ENCODE measurements at places on chromosomes 16 and 17.
A peak's percentile ranks its signal among the peaks of the same experiment; 100 is the strongest.

DNA sequence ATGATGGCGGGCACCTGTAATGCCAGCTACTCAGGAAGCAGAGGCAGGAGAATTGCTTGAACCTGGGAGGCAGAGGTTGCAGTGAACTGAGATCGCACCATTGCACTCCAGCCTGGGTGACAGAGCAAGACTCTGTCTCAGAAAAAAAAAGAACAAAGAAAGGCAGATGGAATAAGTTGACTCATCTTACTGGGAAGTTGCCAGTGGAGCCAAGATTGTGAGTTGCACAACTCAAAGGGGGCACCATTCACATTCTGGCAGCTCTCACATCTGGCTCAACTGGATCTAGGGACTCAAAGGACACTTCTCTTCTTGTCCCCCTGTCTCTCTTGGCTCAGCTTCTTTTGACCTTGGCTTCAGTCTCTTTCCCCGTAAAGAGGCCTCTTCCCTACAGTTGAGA is 53.7 kb upstream of the ETV4 start:
- DNase-seq = no peak

DNA sequence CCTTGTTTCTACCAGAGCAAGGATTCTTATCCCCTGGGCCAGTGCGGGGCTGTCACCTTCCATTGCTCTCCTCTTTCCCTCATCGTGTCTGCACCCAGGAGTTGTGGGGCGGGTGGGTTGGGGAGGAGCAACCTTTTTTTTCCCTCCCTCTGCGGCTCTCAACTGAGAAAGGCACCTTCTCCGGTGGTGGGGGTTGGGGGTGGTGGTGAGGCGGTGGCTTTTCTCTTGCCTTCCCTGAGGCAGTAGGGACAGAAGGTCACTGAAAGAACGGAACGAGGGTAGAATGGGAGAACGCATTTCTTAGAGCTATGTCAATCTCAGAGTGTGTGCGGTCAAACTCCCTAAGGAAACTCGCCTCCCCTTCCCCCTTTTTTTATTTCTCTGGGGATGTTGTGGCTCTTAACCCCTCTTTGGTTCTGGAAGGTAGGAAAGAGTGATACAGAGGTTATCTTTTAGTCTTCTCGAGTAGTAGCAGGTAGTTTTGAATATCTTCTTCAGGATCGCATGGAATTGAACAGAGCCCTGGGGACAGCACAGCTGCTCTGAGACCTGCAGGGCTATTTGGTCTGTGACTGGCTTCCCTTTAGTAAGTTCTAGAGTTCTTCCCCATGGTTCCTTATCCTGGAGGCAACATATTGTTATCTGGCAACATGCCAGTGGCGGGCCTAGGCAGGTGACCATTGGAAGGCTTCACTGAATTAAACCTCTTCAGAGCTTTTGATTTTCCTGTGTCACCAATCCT is 994 bp downstream of the CLTC start:
- DNase-seq = no peak

GRCh38 chr17:49565948-49566491 is 9.7 kb upstream of the NXPH3 start:
- DNase-seq = peak; percentile 18

DNA sequence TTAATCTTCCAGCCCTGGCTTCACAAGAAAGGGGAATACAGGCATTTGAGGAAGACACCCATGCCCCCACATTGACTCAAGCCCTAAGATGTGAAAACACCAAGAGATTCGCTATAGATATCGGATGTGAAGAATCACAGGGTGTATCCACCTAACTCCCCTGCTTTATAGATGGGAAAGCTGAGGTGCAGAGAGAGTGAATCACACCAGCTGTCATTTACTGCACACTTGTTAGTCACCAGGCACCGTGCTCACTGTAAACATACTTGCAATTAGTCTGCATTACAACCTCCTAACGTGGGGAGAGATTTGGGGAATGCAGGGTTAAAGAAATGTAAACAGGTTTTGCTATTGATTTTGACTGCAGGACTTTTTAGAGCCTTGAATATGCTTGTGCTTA is 325.5 kb downstream of the C16orf95 start:
- no peak for DNase-seq

DNA sequence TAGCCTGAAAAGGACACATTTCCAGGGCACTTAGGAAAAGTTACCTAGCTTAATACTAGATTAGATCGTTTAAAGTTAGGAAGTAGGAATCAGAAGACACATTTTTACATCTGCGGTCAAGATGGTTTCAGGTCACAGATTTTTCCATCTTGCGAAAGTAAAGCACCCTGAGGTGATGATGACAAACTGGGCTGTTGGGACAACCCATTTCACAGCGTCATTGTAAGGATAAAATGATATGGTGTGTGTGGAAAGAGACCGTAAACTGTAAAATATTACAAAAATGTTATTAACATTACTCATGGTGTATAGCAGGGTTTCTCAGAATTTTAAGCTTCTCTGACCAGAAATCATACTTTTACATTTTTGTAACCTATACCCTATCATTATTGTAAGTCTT is 10.1 kb upstream of the MAP2K6 start:
- no peak for DNase-seq

GRCh38 chr16:24670623-24671454 is 58.6 kb upstream of the TNRC6A start:
- DNase-seq = no peak

DNA sequence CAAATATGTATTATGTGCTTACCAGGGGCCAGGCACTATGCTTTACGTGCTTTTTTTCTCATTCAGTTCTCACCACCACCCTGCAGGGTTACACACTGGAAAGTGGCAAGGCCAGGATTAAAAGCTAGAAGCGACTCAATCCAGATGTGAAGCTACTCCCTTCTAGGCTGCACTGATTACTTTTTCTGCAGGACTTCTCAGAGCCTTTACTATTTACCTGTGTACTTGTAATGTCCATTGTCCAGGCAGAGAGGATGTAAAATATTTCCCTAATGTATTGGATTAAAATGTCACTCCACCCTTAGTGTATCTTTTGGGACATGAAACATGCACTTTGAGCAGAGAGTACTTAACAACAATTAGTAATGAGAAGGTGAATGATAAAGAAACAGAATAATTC is 287.5 kb upstream of the EEF2KMT start:
- no peak for DNase-seq

- no peak for DNase-seq
These were observed 15.9 kb downstream of the ANKRD40 start for GRCh38 chr17:50691550-50692447.

DNA sequence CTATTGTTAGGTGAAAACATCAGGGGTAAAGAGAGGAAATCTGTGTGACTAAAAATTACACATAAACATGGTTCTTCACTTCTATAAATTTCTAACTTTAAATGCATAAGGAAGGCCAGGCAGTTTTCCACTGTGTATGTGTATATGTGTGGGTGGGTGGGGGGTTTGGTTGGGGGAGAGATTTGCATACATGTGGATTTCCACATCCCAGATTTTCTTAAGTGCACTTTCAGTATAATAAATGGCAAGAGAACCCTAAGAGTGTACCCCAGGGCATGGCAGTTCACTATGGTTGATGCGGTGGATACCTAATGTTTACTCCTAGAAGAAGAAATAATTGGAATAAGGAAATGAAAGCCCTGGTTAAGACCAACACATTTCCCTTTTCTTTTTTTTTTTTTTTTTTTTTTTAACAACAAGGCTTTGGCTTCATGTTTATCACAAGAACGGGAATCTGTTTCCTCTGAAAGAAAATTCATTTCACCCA is 451.8 kb upstream of the CCL2 start:
- no peak for DNase-seq

- DNase-seq = no peak
These were observed 8.9 kb downstream of the NMT1 start for GRCh38 chr17:45070001-45070400.

GRCh38 chr17:18889658-18890057 is 31.7 kb downstream of the PRPSAP2 start:
- no peak for DNase-seq
